ENCODE measurements at places on chromosomes 16 and 17.

DNA sequence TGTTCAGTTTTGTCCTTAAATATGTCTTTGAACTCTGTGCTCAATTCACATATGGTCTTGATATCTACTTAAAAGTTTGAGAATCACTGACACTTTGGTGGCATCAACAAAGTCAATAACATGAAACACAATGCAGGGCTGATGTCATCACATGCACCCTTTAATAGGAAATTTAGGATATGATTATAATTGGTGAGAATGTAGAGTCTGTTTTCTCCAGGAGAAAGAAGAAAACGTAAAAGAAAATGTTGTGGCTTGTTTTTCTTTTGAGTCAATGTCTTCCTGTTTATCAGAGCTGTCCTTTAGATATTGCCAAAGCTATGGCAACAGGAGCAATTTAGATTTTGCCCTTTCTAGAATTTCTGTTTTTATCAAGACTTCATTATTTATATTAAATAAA lies 396.9 kb downstream of the CDH13 start:
- no peak for DNase-seq

DNA sequence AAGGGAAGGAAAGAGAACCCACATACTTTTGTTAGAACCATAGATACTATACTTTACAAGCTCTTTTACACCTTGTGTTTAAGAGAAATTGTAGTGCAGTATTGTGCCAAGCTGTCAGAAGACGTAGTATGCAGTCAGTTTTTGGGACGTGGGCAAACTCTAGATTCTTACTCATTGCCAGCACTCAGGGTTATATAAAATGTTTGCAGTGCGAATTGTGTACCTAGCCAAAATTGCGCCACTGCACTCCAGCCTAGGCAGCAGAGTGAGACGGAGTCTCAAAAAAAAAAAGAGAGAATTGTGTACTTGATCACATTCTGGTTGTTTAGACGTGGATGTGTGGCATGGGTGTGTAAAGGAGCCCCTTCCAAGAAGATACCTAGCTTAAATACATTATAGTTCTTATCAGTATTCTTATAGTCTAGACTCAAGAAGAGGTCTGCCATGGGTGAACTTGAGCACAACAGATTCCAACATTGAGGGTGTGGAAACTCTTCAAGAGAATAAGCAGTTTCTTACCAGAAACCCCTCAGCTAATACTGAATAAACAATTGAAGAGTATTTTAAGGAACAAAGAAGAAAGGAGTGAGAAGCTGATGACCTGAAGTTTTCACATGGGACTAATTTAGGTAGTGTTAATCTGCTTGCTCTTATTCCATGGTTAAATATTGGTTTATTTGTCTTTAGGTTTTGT lies 27.4 kb upstream of the MRC2 start:
- DNase-seq, result no peak

DNA sequence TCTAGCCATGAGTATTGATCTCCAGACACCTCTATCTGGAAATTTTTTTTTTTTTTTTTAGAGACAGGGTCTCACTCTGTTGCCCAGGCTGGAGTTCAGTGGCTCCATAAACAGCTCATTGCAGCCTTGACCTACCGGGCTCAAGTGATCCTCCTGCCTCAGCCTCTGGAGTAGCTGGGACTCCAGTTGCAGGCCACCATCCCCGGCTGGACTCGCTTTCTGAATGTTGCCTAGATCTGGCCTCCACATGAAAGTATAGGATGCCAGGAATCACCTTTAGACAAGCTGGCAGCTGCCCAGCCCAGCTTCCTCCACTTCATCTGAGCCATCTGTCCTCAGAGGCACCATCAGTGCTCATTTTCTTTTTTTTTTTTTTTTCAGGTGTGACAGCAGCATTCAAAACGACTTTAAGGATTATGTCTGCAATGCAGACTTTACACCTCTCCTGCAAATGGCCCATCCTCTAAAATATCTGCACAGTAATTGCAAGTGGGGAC lies 6.4 kb upstream of the PRR14 start:
- no peak for DNase-seq

GRCh38 chr17:35618628-35619027 lies 31.5 kb downstream of the AP2B1 start:
- no peak for DNase-seq

DNA sequence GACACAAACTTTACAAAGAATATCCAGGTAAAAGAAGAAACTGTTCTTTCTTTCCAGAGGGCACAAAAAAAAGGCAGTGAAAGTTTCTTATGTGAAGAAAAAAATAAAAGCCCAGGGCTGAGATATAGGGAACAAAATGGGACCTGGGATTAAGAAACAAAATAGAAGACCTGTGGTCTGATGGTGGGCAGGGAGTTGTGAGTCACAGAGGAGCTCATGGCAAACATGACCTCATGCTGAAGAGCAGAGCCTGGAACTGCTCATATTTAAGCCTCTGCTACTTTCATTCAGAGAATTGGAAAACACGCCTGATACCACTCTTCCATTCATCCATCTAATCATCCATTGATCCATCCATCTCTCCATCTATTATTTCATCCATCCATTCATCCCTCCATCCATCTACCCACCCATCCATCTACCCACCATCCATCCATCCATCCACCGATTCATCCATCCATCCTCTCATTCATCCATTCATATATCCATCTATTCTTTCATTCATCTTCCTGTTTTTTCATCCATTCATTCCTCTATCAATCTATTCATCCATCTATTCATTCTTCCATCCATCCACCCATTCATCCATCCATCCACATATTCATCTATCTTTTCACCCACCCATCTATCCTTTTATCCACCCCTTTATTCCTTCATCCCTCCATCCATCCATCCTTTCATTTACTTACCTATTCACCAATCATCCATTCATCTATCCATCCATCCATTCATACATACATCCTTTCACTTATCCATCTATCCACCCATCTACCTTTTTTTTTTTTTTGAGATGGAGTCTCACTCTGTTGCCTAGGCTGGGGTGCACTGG lies 30.0 kb downstream of the WFDC1 start:
- no peak for DNase-seq

GRCh38 chr17:47866941-47867340 lies 16.0 kb upstream of the SP6 start:
- no peak for DNase-seq

- peak; percentile 54 for DNase-seq
Measured at GRCh38 chr17:41678907-41679739, 9.6 kb upstream of the EIF1 start.

DNA sequence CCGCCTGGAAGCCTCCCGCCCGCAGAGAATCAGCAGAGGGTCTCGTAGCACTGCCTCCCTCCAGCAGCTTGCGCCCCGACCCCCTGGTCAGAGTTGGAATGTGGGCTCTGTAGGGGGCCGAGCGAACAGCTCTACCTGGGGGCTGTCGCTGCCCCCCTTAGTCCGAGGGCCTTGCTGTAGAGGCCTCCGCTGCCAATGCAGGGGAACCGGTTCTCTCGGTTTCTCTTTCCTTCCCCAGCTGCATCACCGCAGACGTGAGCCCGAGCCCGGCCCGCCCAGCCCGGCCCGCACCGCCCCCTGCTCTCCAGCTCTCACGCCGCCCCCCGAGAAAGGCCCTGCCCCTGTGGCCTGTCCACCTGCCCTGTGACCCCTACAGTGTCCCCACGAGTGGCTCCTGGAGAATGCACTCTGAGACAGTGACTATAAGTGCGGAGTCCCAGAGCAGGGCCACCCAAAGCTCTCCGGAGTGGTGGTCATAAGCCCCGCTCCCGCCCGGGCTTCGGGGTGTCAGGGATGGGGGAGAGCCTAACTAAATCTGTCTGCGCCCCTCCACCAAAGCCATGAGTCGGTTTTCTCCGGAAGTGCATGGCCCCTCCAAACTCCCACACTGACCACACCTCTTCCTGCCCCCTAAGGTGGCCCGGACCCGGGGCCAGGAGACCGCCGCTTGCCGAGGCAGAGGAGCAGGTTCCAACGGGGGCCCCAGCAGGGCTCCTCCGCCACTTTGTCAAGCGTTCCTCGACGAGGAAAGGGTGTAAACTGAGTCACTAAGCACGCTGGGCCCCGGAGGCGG lies 1.7 kb downstream of the ARHGAP27 start:
- peak; percentile 52 for DNase-seq

- DNase-seq, result peak; percentile 86
Measured at GRCh38 chr17:1573932-1574696, 11.5 kb upstream of the PITPNA start.

DNA sequence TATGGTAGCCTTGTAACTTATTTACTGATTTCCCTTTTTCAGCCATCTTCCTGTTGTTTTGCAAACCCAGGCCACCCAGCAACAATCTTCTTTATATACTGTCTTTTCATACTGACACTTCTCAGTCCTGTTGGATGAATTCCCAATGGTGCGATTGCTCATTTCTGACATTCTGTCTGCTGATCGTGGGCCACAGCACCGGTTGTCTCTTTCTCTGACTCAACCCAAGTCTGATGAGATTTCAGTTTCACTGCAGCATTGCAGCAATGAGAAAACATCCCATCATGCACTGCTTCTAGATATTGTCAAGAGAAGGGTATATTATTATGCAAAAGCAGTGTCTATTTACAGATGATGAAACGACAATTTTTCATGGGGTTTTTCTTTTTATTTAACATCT lies 349.2 kb upstream of the HSBP1 start:
- no peak for DNase-seq

GRCh38 chr16:4517812-4518680 lies 20.5 kb downstream of the CDIP1 start:
- no peak for DNase-seq

- DNase-seq, result no peak
Measured at GRCh38 chr17:77330602-77331081, 189.9 kb downstream of the SEC14L1 start.

DNA sequence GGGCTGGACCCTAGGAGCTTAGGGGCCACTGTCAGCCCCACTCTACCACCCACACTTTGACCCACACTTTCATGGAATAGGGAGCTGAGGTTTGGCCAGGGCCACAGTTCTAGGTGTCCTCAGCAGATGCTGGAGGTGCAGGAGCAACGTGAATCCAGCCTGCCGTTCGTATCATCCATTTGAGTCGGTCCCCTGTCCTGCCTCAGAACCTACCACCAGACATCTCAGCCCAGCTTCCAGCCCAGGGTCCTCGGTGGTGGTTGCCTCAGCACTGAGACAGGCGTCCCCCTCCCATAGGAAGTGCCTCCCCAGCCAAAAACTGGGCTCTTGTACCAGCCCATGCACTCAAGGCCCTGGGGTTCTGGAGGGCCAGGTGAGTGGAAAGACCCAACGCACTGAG lies 359 bp upstream of the ITGAE start:
- DNase-seq, result no peak

- no peak for DNase-seq
Measured at GRCh38 chr16:87499189-87499486, 6.3 kb upstream of the ZCCHC14 start.

GRCh38 chr17:45809499-45809898 lies 25.4 kb downstream of the CRHR1 start:
- DNase-seq, result no peak

- no peak for DNase-seq
Measured at GRCh38 chr16:70418993-70419318, 19.9 kb downstream of the ST3GAL2 start.

DNA sequence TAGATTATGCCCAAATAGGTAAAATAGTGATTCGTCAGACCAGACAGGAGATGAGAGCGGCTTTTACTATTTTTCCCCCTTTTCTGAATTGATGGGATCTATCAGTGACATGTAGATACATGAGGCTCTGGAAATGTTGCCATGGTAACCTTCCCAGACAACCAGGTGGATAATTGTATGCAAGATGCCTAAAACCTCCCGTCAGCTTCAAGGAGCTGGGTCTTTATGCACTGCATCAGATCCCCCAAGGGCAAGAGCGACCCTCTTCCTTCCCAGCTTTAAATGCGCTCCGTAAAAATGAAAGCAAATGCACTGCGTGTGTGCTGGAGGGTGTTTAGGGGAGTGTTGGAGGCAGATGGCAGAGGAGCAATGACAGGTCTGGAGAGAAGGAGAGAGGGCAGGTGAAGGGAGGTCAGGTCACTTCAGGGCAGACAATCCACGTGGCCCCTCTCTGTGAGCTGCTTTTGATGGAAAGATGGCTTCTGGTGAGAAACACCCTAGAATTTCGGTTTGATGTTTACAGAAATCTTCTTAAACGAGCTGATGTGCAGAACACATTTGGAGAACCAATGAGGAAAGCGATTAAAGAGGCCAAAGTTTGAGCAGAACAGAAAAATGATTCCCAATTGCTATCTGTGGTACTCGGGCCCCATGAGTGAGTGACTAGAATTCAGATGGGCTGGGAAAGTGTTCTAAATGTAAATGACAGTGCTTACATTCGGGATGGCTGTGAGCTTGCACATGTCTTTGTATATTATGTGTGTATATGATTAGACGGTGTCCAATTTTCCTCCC lies 461.7 kb upstream of the HSBP1 start:
- DNase-seq, result no peak

- no peak for DNase-seq
Measured at GRCh38 chr17:62193249-62193648, 128.2 kb upstream of the MED13 start.

GRCh38 chr16:49466881-49467280 lies 93.3 kb downstream of the C16orf78 start:
- no peak for DNase-seq
